ENCODE measurements at places on chromosomes 16 and 17.

DNA sequence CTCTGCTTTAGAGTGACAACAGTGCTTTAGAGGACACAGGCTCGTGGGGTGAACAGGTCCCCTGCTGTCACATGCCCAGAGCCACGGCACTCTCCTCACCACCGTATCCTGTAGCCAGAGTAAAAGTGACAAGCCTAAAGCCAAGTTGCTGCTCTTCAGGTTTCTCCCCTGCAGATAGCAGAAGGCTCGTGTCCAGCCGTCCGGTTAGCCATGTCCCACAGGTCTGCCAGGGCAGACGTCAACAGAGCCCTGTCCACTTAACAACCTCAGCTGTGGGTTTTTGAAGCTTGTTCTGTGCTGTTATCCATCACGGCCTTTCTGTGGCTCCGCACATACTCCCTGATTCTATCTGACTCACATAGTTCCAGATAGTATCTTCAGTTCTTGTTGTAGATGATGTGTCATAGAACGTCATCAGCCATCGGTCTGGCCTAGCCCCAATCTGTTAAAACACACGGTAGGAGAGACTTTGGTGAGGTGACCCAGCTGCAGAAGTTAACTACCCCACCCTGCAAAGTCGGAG, 100.7 kb downstream of the SOCS1 start:
- no peak for DNase-seq

GRCh38 chr16:67277294-67277998, 1.9 kb upstream of the PLEKHG4 start:
- no peak for DNase-seq

- no peak for DNase-seq
Observed at GRCh38 chr17:49022391-49022941, 25.3 kb downstream of the IGF2BP1 start.

DNA sequence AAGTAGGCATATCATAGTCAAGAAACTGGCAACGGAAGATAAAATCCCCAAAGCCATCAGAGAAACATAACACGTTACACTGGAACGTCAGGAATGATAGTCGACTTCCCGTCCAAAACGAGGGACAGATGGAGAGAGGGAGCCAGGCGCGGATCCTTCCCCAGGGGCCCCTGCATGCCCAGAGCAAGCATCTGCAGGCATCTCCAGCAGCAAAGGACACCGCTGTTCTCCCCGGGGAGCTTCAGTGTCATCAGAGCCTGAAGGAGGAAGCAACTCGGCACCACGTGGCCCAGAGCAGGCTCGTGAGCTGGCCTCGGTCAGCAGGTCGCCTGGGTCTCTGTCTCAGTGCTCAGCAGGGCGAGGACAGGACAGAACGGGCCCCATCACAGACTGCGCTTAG, 50.1 kb downstream of the LMF1 start:
- no peak for DNase-seq

DNA sequence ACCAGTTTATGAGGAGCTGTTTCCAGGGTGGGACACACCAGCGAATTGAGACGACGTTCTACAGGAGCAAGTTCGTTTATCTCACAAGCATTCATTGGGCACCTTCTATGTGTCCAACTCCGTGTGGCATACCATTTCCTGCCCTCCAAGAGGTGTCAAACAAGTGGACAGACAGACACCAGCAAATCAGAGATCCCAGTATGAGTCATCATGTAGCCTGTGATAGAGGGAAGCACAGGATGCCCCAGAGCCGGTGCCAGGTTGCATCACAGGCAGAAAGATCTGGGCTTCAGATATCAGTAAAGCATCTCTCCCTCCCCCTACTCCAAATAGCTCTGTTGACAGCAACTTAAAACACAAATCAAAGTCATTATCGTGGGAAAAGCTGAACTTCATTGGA, 31.8 kb upstream of the MAF start:
- no peak for DNase-seq

DNA sequence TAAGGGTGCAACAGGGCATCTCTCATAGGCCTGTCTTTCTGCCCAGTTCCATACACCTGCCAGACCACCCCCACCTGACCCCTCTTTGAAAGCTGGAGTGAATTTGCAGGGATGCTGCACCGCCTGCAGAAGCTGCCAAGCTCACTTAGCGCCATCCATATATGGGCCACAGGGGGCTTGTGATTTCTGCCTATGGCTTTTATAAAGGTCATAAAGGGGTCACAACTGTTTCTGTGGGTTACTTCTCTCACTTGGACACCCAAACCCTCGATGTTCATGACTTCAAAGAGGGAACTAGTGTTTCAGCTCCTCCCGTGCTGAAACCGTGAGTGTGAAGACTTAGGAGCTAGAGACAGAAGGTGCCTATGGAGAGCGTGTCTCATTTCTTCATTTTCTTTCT, 23.9 kb upstream of the MEAK7 start:
- DNase-seq, result no peak

GRCh38 chr16:53428681-53429080, 5.6 kb upstream of the RBL2 start:
- DNase-seq, result no peak

- DNase-seq, result no peak
Observed at GRCh38 chr16:1571012-1571671, 37.7 kb downstream of the TMEM204 start.

GRCh38 chr16:12132290-12132689, 155.8 kb downstream of the SNX29 start:
- DNase-seq, result no peak

GRCh38 chr17:73657473-73658116, 13.3 kb upstream of the SDK2 start:
- DNase-seq, result no peak

DNA sequence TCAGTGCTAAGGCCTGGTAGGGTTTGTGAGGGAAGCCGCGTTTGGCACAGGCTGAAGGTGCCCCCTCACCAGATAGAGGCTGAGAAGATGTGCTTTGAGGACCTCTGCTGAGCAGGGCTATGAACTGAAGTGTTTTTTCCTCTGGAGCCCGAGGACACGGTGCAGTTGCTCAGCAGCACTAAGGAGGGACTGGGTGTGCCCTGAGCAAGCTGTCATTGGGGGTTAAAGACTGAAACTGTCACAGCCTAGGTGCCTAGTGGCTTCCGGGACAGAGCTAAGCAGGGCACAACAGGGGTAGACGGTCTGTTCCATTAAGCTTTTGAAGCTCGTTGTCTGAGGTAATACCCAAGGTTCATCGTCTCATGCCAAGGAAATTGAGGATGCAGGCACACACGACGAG, 24.8 kb upstream of the ASGR2 start:
- no peak for DNase-seq

Data from stimulated activated CD4-positive, alpha-beta T cell treated with anti-CD3 and anti-CD28 coated beads, Interleukin-1b, Interleukin-23, amount 100 ng/mL, for 1 hour (primary cell).